ENCODE measurements at places on chromosomes 12 and 14. TPM values are rescaled to one million over a fixed set of nuclear protein-coding genes. Genes with fewer than 3 reads are reported as not detected.

- no peak for DNase-seq
- no peaks in the 10 kb centered on the region for H3K36me3 ChIP-seq
- H3K27me3 ChIP-seq: peaks cover 53% of the 10 kb centered on the region
- no peaks in the 10 kb centered on the region for H3K4me1 ChIP-seq
Observed at GRCh38 chr12:106942775-106943174, 12.9 kb upstream of the TMEM263 start.

The TUNAR gene
- polyA plus RNA-seq: 1.9 TPM

DNA sequence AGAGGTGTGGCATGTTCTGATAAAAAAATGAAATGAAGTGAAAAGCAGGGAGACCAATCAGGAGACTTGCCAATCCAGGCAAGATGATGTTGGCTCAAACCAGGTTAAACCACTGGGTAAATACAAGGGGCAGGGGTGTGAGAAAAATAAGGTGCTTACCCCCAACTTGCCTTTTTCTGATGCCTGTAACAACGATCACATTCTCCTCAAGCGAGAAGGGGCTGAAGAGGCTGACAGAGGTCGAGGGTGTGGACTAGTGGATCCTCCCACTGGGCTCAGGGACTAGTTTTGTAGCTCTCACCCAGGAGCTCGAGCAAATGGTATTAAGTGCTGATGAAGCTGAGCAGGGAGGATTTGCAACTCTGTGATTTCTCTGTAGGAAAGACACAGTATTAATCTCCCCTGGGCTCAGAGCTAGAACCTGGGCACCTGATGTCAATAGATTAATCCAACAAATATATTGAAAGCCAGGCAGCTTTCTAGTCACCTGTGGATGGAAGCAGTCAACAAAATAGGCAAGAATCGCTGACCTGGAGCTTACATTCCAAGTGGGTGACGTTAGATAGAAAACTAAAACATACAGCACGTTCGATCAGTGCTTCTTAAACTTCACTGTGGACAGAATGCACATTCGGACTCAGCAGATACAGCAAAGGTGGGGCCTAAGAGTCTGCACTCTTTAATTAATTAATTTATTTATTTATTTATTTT lies 15.2 kb upstream of the EAPP start:
- peaks cover 11% of the 10 kb centered on the region for H3K4me1 ChIP-seq
- no peak for DNase-seq
- H3K27ac ChIP-seq: peak overlapping the region; percentile 82
- no peaks in the 10 kb centered on the region for H3K36me3 ChIP-seq
- H3K27me3 ChIP-seq: no peaks in the 10 kb centered on the region

The FAM186B gene
- 0.17 TPM for polyA plus RNA-seq

The HOXC10 gene
- not detected for polyA plus RNA-seq

The CIT gene
- polyA plus RNA-seq: not detected

- H3K27me3 ChIP-seq: no peaks in the 10 kb centered on the region
- peak; percentile 18 for DNase-seq
- no peaks in the 10 kb centered on the region for H3K4me1 ChIP-seq
- no peak overlapping the region for H3K4me3 ChIP-seq
Observed at GRCh38 chr14:68862954-68863594, 70.2 kb upstream of the ZFP36L1 start.

DNA sequence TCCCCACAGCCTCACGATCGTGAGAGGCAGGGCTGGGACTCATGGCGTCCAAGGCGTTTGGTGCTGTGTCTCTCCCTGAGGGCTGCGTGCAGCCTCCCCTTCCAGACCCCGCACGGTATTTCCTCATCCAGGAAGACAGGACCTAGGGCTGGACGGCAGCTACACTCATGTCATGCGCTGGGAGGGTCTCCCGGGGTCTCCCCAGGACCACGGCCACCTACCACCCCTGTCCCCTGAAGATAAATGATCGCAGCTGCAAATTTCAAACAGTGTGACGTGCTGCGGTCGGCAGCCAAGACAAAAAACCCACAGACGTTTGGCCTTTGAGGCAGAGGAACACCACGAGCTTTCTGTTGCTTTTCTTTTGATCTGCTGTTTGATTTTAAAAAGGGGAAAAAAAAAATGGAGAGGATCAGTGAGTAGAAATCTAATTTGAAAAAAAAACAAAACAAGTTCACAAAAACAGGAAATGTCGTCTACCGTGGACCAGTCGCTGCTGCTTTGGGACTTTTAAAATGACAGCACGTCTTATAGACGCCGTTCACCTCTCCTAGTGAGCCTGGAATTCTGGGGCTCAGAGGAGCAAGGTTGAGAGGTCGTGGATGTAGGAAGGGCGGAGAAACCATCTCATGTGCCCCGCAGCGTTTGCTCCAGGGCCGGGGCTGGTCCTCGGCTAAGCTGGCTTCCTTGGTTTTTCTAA lies 237.6 kb downstream of the SLC41A2 start:
- peak overlapping the region; percentile 97 for H3K27ac ChIP-seq
- peak; percentile 80 for DNase-seq
- peak overlapping the region; percentile 78 for H3K4me3 ChIP-seq
- peaks cover 43% of the 10 kb centered on the region for H3K4me1 ChIP-seq
- H3K36me3 ChIP-seq: no peaks in the 10 kb centered on the region
- H3K27me3 ChIP-seq: no peaks in the 10 kb centered on the region

The C14orf132 gene
- 0.66 TPM for polyA plus RNA-seq

- H3K4me3 ChIP-seq: no peak overlapping the region
- no peak for DNase-seq
- no peaks in the 10 kb centered on the region for H3K27me3 ChIP-seq
- no peak overlapping the region for H3K27ac ChIP-seq
- no peaks in the 10 kb centered on the region for H3K36me3 ChIP-seq
Observed at GRCh38 chr12:21627924-21628323, 23.3 kb upstream of the GYS2 start.

DNA sequence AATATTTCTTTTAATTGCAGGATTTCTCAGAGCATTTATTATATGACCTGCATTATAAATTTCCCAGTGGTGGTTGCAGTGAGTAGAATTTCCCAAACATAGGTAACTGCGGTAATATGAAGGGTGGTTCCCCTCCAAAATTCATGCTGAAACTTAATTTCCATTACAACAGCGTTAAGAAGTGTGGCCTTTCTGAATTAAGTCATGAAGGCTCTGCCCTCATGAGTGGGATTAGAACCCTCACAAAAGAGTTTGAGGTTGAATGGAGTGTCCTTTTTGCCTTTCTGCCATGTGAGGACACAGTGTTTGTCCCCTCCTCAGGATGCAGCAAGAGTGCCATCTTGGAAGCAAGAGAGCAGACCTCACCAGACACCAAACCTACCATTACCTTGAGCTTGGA lies 233.6 kb downstream of the KTN1 start:
- H3K4me3 ChIP-seq: no peak overlapping the region
- H3K27ac ChIP-seq: no peak overlapping the region
- H3K4me1 ChIP-seq: no peaks in the 10 kb centered on the region

The CD4 gene
- polyA plus RNA-seq: 0.50 TPM

The CLEC12A gene
- polyA plus RNA-seq: not detected

- peak overlapping the region; percentile 52 for H3K4me3 ChIP-seq
- H3K4me1 ChIP-seq: peaks cover 7% of the 10 kb centered on the region
- DNase-seq: no peak
Observed at GRCh38 chr14:102303664-102304063, 1.3 kb downstream of the MOK start.

The ARMH4 gene
- polyA plus RNA-seq: not detected

The NRIP2 gene
- 0.47 TPM for polyA plus RNA-seq

DNA sequence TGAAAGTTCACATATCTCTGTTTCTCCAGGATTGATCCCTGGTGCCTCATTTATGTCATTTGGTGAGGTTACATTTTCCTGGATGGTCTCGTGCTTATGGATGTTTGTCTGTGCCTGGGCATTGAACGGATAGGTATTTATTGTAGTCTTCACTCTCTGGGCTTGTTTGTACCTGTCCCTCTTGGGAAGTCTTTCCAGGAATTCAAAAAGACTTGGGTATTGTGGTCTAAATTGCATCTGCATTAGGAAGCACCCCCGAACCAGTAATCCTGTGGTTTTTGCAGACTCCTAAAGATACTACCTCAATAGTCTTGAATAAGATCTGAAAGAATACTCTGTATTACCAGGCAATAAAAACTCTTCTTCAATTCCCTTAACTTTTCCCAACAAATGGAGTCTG lies 720.8 kb downstream of the SLC6A15 start:
- no peaks in the 10 kb centered on the region for H3K27me3 ChIP-seq
- H3K27ac ChIP-seq: no peak overlapping the region
- H3K4me1 ChIP-seq: no peaks in the 10 kb centered on the region
- no peak for DNase-seq

GRCh38 chr12:120257041-120257821 lies 8.3 kb downstream of the PXN start:
- no peak overlapping the region for H3K4me3 ChIP-seq
- DNase-seq: no peak
- peaks cover 66% of the 10 kb centered on the region for H3K27me3 ChIP-seq
- peaks cover 9% of the 10 kb centered on the region for H3K36me3 ChIP-seq

The HOXC6 gene
- polyA plus RNA-seq: not detected

The SYNDIG1L gene
- not detected for polyA plus RNA-seq

DNA sequence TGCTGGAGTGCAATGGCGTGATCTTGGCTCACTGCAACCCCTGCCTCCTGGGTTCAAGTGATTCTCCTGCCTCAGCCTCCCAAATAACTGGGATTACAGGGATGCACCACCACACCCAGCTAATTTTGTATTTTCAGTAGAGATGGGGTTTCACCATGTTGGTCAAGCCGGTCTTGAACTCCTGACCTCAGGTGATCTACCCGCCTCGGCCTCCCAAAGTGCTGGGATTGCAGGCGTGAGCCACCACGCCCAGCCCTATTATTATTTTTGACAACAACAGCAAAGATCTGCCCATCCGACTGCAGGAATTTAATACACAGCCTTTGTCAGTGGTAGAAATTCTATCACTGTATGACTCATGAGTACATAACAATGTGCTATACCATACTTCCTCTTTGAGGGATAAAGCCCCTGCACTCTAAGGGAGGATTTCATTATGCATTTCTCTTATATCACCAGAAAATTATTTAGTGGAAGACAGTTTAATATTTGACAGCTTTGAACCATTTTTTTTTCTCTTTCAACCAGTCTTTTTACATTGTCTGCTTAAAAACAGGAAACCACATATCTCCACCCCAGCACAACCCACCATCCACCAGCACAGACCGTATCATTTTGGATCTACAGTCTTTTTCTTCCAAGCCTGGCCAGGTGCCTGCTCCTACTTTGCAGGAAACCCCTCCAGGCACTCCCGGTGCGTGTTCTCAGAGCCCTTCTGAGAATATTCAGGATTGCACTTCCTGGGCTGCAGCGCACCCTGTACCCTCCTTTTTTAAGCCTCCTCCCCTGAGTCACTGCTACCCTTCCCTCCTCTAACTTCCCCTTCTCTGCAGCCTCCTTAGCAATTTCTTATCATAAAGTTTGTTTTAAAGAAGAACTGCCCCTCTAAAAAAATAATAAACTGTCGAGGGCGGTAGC lies 594 bp downstream of the ARHGDIB start:
- peaks cover 55% of the 10 kb centered on the region for H3K4me1 ChIP-seq
- no peak for DNase-seq
- H3K4me3 ChIP-seq: peak overlapping the region; percentile 99
- H3K27me3 ChIP-seq: no peaks in the 10 kb centered on the region
- H3K27ac ChIP-seq: peak overlapping the region; percentile 99

The INHBC gene
- not detected for polyA plus RNA-seq

- H3K4me3 ChIP-seq: no peak overlapping the region
- peaks cover 4% of the 10 kb centered on the region for H3K27me3 ChIP-seq
- no peaks in the 10 kb centered on the region for H3K36me3 ChIP-seq
- no peaks in the 10 kb centered on the region for H3K4me1 ChIP-seq
- no peak for DNase-seq
Observed at GRCh38 chr14:38838049-38838978, 264.7 kb downstream of the SEC23A start.

The GPR84 gene
- not detected for polyA plus RNA-seq

DNA sequence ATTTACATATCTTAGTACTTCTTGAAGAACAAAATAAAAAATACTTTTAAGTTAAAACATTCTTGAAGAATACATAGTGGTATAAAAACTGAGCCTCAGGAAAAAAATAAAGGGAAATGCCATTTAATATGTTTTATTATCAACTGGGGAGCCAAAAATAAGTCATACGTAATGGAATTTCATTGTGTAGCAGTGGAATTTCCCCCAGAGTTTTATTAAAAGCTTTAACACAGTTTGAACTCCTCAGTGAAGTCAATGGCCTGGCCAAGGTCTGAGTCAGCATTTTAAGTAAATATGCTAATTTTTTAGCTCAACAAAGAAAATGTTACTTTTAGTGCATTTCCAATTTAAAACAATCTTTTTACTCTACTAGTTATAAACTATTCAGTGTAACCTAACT lies 350.1 kb upstream of the ATP2B1 start:
- H3K27ac ChIP-seq: no peak overlapping the region
- no peaks in the 10 kb centered on the region for H3K27me3 ChIP-seq
- no peaks in the 10 kb centered on the region for H3K36me3 ChIP-seq
- no peak overlapping the region for H3K4me3 ChIP-seq
- no peaks in the 10 kb centered on the region for H3K4me1 ChIP-seq
- no peak for DNase-seq

GRCh38 chr14:81187832-81188522 lies 32.8 kb downstream of the GTF2A1 start:
- H3K27ac ChIP-seq: no peak overlapping the region
- H3K36me3 ChIP-seq: peaks cover 8% of the 10 kb centered on the region
- no peak overlapping the region for H3K4me3 ChIP-seq
- no peaks in the 10 kb centered on the region for H3K27me3 ChIP-seq

DNA sequence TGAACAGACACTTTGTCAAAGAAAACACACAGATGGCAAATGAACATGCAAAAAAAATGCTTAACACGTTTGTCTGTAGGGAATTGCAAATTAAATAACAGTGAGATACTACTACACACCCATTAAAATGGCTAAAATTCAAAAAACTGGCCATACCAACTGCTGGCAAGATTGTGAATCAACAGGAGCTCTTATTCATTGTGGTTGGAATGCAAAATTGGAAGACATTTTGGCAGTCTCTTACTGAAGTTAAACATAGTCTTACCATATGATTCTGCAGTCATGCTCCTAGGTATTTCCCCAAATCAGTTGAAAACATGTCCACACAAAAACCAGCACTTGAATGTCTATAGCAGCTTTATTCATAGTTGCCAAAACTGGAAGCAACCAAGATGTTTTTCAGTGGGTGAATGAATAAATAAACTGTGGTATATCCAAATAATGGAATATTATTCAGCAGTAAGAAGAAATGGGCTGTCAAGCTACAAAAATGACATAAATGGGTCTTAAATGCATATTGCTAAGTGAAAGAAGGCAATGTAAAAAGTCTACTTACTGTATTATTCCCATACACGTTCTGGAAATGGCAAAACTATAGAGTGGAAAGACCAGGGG lies 91.4 kb downstream of the PLEKHA5 start:
- no peaks in the 10 kb centered on the region for H3K27me3 ChIP-seq
- no peaks in the 10 kb centered on the region for H3K36me3 ChIP-seq
- H3K27ac ChIP-seq: no peak overlapping the region
- no peak for DNase-seq
- no peak overlapping the region for H3K4me3 ChIP-seq

DNA sequence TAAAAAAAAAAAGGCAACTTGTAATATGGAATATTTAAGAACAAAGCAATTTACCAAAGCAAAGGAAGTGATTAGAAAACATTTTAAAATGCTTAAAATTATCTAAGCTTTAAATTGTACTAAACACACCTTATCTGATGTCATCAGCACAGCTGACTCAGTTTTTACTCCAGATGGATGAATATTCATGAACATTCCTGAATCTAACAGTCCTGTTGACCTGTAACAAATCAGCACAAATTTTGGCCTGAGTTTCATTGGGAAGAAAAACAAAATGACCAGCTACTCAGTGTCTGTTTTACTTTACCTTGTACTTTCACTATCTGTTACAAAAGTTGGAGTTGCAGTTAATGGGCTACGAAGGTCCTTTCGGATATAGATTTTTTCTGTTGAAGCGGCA lies 16.0 kb downstream of the NR2C1 start:
- no peak for DNase-seq
- H3K4me3 ChIP-seq: no peak overlapping the region
- no peak overlapping the region for H3K27ac ChIP-seq
- no peaks in the 10 kb centered on the region for H3K4me1 ChIP-seq

The CIROP gene
- not detected for polyA plus RNA-seq

The DLGAP5 gene
- polyA plus RNA-seq: not detected

Measured in naive B cell (primary cell).